ENCODE measurements at places on chromosomes 11 and 22.

DNA sequence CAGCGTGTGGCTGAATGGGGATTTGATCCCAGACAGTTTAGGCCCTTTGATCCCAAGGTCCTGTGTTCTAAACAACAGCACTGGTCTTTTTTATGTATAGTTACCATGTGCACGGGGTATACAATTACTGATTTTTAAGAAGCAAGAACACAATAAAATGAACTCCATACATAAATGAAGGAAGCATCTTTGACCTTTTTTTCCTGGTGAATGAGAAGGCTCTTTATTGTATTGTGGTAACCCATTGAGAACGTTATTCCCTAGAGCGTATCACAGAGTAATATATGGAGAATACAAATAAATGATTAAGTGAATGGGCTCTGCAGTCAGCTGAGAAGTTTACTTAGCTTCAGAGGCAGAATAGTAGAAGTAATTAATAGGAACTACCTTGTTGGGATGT lies 563.6 kb downstream of the NTM start:
- no peak for DNase-seq

DNA sequence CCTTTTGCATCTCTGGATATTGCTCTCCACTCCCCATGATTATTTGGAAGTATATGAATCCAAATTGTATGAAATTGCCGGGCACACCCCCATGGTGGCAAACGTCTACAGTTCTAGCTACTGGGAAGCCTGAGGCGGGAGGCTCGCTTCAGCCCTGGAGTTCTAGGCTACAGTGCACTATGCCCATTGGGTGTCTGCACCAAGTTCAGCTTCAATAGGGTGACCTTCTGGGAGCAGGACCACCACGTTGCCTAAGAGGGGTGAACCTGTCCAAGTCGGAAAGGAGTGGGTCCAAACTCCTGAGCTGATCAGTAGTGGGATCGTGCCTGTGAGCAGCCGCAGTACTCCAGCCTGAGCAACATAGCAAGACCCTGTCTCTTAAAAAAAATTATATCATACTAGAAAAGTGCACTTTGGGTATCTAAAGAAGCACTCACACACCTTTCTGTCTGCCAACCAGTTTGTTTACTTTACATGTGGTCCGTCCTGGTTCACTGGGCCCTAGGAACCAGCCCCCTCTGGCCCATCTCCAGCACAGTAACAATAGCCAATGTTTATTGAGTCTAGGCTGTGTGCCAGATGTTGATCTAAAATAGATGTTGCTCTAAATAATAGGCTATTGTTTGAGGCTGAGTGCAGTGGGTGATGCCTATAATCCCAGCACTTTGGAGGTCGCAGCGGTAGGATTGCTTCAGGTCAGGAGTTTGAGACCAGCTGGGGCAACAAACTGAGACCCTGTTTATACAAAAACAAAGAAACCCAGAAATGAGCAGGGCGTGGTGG lies 16.4 kb upstream of the KAT5 start:
- no peak for DNase-seq

- DNase-seq: no peak
Observed at GRCh38 chr11:45454917-45455401, 168.8 kb upstream of the SYT13 start.

- DNase-seq: no peak
Observed at GRCh38 chr22:34845391-34845790, 220.6 kb upstream of the ISX start.

- no peak for DNase-seq
Observed at GRCh38 chr11:128323381-128323780, 264.0 kb downstream of the ETS1 start.

GRCh38 chr22:19891317-19892256 lies 36.9 kb upstream of the GNB1L start:
- peak; percentile 72 for DNase-seq

GRCh38 chr11:1310318-1310687 lies 871 bp upstream of the TOLLIP start:
- DNase-seq: no peak

GRCh38 chr11:63765688-63766241 lies 2.8 kb downstream of the ZFTA start:
- no peak for DNase-seq

DNA sequence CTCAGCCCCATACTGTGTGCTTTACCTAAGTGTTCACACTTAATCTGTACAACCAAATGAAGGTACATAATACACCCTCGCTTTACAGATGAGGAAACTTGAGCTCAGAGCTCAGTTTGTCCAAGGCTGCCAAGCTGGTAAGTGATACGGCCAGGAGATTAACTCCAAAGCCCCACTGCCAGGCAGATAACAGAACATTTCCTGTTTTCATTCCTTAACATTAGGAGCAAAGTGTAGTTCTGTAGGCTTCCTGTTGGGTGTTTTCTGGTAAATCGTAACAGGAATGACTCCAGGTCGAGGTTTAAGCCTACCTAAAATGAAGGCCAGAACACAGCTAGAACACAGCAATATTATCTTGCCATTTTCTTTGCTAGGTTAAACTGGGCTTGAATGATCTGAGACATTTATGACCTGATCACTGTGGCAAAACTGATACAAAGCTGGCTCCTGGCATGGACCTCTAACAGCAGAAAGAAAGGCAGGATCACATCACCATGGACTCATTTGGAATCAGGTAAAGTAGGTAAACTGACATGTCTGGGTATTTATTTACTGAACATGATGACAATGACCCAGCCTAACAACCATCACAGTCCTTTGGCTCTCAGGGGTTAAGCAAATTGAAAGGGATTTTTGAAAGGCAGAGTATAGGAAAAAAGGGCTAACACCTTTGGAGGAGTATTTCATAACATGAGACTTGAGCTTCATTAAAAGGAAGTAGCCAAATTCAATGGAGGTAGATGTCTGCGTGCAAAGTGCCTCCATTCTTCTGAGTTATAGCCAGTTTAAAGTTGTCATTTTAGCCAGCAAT lies 3.9 kb upstream of the NUP50 start:
- DNase-seq: no peak

- peak; percentile 26 for DNase-seq
Observed at GRCh38 chr11:57643802-57644201, 5.9 kb downstream of the YPEL4 start.

DNA sequence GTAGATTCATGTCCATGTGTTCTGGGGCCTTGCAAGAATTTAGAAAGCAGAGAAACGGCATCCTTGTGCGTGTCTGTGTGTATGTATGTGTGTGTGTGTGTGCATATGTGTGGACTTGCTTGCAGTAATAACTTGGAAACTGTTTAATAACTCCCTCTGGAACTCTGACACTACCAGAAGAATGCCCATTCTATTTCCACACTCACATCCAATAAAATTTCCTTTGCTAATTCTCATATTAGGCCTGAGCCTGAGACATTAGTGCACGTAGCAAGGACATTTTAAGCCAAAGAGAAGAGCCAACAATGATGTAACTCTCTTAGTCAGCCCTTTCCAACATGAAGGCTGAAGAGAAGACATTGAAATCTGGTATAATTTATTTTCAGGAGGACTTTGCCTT lies 3.2 kb downstream of the OR4D6 start:
- DNase-seq: no peak

DNA sequence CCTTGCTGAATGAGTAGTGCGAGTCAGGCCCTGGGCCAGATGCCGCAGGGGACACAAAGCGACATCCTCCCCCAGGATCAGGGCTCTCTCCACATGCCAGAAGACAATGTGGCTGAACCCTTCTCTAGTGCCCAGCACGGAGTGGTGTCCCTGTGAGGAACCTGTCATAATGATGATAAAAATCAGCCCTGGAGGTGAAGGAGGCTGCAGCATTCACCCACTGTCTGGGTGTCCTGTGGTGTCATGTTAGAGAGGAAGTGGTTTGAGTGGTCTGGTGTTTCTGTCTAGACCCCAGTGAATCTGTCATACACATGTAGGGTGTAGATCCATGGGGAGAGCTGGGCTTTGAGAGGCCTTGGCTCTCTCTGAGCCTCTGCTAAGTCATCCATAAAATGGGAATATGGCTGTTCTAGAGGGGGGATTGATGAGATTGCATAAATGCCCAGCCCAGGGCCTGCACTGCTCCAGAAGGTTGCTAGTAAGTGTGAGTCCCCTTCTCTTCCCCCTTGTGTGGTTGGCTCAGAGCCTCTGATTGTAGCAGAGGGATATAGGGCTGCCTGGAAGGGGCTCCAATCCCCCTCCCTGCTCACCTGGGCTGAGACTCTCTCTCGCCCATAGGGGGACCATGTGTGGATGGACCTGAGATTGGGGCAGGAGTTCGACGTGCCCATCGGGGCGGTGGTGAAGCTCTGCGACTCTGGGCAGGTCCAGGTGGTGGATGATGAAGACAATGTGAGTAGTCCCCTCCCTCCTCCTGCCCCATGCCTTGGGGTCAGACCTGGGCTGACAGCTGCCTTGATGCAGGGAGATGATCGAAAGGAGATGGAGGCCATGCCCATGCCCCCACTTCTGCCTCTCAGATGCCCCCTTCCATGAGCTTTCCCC lies 14.3 kb downstream of the MYO7A start:
- DNase-seq: no peak

DNA sequence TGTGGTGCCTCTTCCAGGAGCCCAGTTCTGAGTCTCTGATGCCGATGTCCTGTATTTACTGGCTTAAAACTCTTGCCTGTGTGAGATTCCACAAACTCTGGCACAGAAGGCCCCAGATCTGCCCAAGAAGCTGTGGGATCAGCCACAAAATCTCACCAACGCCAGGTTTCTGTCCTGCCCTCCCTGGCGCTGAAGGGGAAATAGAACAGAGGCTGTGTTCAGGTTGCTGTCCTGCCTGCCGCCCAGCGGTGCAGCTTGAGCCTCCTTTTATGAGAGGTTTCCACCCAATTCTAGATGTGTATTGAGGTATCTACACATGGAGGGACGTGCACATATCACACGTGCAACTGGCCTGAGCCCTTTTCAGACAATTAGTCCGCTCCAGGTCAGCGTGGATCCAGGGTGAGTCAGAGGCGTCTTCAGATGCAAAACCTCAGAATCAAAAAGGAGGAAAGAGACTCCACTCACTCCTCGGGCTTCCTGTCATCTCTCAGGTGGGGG lies 2.2 kb downstream of the TMEM80 start:
- DNase-seq: no peak

DNA sequence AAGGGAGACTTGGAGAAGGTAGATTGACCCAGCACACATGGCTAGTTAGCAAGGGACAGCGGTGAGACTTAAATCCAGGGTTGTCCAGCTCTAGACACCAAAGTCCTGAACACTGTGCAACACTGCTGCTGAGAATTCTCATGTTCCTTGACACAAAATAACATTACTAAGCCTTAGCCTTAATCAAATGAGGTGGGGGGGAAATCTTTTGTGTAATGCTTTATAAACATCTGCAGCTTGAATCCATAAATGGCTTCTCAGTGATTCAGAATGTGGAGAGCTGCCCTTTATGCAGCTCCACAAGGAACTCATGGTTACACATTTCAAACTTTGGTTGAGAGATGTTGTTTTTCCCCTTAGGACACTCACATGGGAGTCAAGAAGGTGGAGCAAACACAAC lies 80.0 kb downstream of the CD44 start:
- DNase-seq: no peak

- no peak for DNase-seq
Observed at GRCh38 chr11:27571154-27571810, 64.7 kb upstream of the LIN7C start.

DNA sequence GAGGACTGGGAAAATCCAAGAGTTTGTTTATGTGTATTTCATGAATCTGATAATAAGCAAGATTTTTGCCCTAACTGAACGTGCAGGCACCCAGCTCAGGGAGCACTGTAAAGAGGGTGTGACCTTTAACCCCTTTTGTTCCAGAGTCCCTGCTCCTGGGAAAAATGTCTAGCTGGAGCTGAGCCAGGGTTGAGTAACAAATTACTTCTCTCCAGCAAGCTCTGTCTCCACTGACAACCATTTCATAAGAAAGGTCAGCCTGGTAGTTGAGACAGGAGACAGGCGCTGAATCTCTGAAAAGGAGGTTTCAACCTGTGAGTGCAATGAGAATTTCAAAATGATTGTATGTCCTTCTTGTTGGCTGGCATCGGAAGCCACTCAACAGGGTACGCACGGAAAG lies 156.4 kb upstream of the NARS2 start:
- DNase-seq: no peak

DNA sequence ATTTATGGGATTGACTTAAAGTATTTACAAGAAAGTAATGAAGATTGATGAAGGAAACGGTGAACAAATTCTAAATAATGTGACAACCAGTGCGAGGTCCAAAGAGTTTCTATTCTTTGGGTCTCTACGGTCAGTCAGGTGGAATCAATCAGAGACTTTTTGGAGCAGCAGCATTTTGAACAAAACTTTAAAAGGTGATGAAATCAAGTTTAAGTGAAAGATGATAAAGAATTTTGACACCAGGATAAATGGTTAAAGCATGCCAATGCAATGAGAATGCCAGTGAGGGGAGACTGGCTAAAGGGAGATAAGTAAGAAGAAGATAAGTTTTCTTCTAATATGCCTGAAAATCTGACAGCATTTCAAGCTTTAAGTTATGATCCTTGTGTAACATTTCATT lies 67.9 kb downstream of the DCUN1D5 start:
- no peak for DNase-seq

GRCh38 chr11:77750394-77751156 lies 69.9 kb downstream of the RSF1 start:
- DNase-seq: no peak

GRCh38 chr11:76808996-76809395 lies 25.8 kb downstream of the TSKU start:
- no peak for DNase-seq

DNA sequence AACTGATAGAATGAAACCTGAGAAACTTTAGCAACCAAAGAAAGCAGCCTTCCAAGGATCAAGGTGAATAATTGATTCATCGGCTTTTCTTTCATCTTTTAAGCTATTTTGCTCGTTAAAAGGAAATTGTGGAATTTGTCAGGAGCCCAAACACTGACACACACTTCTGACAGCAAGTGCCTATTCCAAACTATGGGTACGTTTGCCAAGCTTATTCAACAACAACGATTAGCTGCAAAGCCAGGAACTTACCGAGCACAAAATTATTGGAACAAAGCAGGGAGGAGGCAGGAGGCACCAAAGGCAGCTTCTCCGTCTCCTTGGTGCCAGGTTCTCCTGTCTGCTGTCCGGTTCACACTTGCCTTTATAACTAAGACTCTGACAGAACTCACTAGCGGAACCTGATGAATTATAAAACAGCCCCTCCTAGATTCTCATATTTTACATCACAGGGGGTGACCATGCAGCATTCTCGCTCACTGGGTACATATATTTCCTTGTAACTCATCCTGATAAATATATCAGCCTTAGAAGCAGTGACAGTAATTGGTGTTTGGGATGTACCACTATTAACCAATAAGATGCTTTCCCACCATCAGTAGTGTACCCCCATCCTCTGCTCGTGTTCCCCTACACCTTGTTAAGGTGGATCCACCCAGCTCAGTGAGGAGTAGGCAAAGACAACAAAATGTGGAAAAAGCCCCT lies 395.9 kb upstream of the CCDC90B start:
- no peak for DNase-seq

All from SK-N-DZ (cell line).